ENCODE measurements at places on chromosomes 3 and 15.

GRCh38 chr15:99453637-99454030, 112.2 kb upstream of the MEF2A start:
- no peak for DNase-seq

GRCh38 chr15:83848315-83849050, 194.6 kb downstream of the ADAMTSL3 start:
- DNase-seq: no peak

GRCh38 chr3:65583188-65583587, 455.5 kb downstream of the MAGI1 start:
- no peak for DNase-seq

DNA sequence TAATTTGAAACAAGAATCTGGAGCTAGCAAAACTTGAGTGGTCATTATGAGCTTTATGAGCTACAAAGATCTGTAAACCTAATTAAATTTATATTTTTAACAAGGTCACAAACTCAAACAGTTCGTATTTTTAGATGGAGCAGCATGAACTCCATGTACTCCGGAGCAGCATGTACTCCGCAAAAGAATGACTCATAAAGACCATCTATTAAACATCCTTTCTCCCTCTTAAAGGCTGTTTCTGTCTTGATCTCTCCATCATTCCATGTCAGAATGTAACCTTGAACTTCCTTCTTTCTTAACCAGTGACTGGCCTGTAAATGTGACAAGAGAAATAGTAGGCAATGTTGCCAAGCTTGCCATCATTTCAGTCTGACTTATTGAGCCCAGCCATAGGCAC, 696.9 kb downstream of the ZNF385D start:
- no peak for DNase-seq

- no peak for DNase-seq
These were observed 82.3 kb upstream of the NPHP3 start for GRCh38 chr3:132804498-132804897.

Data from tibial artery (tissue), 4 donors.